Caco-2 (cell line): ENCODE measurements at places on chromosomes 1 and 21.

- DNase-seq: no peak
Observed at GRCh38 chr21:36576441-36576840, 96.5 kb upstream of the CLDN14 start.

- peak; percentile 71 for DNase-seq
Observed at GRCh38 chr1:39919545-39919944, 17.8 kb upstream of the MYCL start.

DNA sequence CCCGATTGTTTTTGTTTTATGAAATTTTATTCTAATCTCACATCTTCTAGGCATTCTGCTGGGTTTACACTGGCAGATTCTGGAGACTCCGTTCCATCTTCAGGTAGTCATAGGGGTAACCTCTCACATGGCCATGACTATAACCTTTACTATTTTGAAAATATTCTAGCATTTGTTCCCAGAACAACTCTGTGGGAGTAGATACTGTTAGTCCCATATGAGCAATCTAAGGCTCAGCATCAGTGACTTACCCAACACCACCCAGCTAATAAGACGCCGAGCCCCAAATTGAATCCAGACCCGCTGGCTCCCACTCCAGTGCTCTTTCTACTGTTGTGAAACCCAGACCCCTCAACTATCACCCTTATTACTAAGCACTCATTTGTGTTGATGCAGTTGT lies 9.8 kb downstream of the ADAMTS4 start:
- DNase-seq: no peak

DNA sequence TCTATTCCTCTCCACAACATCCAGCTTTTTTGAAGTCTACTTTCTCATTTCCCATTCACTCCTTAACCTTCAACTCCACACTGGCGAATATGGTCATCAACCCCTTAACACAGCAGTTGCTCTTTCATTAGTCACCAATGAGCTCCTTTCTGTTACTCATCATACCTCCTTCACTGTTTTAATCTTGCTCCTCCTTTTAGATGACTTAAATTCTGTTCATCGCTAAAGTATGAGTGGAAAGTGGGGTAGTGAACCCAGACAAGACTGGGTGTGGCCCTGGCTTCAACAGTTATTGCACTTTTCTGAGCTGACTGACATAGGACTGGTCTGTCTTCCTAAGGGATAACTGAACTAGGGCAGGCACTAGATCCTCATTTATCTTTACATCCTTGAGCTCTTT lies 51.3 kb downstream of the AKT3 start:
- no peak for DNase-seq

DNA sequence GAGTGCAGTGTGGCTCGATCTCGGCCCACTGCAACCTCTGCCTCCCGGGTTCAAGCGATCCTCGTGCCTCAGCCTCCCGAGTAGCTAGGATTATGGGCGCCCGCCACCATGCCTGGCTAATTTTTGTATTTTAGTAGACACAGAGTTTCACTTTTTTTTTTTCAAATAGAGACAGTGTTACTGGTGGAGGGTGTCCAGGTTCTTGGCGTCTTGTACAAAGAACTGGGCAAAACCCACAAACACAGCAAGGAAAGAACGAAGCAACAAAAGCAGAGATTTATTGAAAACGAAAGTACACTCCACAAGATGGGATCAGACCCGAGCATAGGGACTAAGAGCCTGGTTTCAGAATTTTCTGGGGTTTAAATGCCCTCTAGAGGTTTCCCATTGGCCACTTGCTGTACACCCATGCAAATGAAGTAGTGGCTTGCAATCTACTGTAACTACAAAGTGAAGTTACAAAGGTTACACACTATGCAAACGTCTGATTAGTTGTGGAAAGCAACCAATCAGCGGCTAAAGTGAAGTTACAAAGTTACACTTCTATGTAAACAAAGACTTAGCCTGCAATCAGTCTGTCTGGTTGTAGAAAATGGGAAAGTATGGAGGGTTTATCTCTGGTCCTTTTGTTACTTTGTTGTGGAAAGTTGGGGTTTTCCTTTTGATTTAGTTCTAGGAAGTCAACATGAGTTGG lies 199.1 kb downstream of the DYRK1A start:
- peak; percentile 81 for DNase-seq

- DNase-seq: no peak
Observed at GRCh38 chr1:110488867-110489266, 30.1 kb downstream of the KCNA10 start.

DNA sequence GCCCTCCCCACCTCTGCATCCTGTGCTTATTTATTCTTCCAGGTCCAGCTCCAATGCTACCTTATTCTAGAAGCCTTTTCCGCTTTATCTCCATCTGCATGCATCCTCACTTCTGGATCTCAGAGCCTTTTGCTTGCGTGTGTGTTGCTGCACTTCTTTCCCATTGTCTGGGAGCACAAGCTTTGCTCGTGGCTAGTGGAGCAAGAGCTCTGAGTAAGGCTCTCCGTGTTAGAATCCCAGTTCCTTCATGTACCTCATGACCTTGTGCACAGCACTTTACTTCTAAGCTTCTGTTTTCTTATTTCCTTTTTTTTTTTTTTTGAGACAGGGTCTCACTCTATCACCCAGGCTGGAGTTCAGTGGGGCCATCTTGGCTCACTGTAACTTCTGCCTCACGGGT lies 140.0 kb upstream of the POU3F1 start:
- no peak for DNase-seq

- DNase-seq: peak; percentile 2
Observed at GRCh38 chr1:63087966-63088365, 234.4 kb upstream of the FOXD3 start.

GRCh38 chr1:117166076-117166475 lies 44.5 kb upstream of the TRIM45 start:
- no peak for DNase-seq

DNA sequence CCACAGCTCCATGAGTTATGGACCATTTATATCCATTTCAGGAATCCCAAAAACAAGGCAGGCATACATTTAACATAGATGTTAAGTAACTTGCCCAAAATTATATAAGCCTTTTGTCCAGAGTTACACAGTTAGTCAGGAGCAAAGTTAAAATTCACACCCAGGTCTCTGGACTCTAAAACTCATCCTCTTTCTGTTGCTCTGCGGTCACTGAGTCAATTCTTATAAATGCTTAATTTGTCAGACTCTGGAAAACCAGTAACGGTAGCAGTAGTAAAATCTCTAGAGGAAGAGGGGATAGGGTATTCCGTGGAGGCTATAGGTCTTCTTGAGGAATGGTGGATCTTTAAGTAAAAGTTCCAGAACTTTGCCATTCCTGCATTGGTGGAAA lies 223.6 kb upstream of the JUN start:
- no peak for DNase-seq

DNA sequence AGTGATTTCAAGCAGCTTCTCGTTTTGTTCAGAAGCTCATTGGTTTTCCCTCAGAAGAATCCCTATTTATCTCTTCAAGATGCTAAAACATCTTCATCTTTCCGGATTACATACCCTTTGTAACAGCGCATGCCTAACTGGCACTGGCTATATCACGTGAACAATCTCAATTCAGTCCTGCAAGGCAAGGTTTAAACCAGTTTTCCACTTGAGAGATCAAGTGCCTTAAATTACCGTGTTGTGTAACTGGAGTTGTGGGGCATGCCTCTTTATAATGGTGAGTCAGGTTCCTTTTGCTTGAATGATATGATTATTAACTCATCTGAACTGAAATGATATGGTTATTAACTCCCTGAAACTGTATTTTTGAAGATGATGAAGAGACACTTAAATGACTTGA lies 11.0 kb upstream of the ZFP69B start:
- no peak for DNase-seq

DNA sequence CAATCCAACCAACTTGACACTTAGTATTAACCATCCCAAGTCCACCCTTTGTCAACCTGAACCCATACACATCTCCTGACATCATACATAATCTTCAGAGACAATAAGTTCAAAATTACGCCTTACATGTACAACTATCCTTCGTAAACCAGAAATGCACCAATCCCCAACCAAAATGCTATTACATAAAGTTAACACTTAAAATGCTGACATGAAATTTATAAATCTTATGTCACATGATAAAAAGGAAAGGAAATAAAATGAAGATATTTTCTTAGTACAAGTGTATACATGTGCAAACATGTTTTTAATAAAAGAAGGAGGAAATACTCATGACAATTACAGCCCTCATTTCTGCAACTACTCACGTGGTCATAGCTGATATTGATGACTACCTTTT lies 95.0 kb downstream of the FCRL5 start:
- no peak for DNase-seq

DNA sequence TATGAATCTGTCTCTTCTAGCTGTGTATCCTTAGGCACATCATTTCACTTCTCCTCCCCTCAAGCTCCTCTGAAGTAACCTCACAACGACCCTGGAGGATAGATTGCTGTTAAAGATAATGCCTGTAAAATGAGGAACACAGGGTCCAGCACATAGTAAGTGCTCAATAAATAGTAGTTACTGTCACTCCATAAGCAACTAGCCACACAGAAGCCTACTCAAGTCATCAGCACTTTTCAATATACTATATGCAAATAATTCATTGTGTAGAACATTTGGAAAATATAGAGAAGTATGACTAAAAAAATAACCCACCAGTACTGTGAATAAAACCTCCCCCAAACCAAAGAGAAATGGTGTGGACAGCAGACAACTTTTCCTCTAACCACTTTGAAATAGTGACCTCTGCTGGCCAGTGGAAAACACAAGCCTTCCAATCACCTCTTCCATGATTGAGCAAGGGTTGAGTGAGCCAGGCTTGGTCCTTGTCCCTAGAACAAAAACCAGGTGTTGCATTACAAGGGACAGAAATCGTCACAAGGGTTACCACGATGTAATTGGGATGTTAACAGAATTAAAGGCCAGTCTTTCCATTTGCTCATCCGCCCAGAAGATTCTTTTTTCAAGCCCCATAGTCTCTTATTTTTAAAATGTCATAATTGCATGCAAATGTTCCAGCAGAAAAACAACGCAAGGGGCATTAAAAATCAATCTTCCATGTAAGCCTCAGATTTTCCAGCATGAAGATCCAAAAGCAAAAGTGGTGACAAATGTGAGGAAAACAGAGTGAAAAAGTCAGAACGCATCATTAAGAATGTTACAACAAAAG lies 15.7 kb upstream of the GLIS1 start:
- peak; percentile 37 for DNase-seq

- no peak for DNase-seq
Observed at GRCh38 chr1:22855668-22856606, 116.7 kb downstream of the LACTBL1 start.

- no peak for DNase-seq
Observed at GRCh38 chr1:8527941-8528340, 210.0 kb downstream of the SLC45A1 start.

- peak; percentile 45 for DNase-seq
Observed at GRCh38 chr1:26156285-26157038, 2.4 kb upstream of the FAM110D start.

GRCh38 chr21:44293551-44294231 lies 6.2 kb upstream of the PFKL start:
- DNase-seq: no peak

GRCh38 chr1:115218034-115218405 lies 120.0 kb downstream of the NGF start:
- DNase-seq: no peak

DNA sequence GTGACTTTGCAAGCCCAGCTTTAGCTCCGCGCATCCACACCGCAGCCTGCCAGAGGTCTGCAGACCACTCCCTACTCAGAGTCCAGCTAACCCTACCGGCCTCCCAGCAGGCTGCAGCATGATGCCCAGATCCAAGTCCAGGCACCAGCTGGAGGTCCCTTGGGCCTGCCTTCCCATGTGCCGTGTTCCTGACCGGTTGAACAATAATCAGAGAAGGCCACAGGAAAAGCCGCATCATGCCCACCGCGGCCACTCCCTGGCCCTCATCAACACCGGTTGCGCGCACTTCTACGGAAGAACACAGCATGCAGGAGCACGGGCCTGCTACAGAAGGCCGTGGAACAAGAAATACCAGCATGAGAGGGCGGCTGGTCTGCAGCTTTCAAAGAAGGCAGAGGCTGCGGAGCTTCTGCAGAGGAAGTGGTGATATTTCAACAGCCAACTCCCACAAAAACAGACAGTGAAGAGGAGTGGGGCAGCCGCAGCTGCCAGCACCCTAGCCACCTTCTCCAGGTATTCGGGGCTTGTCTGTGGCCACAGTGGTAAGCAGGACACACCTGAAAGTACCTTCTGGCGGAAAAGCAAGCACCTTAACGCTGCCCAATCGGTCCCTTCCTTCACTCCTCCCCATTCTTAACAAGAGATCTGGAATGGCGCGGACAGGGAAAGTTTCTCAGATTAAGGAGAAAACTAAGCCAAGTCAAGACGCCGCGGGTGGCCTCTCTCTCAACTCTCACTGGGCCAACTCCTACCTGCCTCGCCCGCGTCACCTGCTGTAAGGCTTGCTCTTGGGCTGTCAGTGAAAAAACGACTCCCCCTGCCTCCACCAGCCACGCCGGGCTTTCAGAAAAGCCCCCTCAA lies 1.5 kb downstream of the PGBD5 start:
- no peak for DNase-seq

DNA sequence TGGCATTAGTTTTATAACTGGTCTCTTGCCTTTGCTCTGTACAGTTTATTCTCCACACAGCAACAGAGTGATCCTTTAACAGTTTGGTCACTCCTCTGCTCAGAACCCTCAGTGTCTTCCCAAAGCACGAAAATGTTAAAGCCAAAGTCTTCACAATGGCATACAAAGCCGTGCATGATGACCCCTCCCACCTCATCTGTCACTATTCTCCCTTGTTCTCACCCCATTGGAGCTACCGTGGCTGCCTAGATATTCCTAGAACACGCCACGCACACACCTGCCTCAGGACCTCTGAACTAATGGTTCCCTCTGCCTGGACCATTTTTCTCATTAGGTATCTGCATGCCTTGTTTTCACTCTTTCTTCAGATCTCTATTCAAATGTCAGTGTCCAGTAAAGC lies 8.6 kb upstream of the SEMA4A start:
- DNase-seq: no peak

GRCh38 chr1:234775477-234776246 lies 165.7 kb upstream of the IRF2BP2 start:
- no peak for DNase-seq

- peak; percentile 30 for DNase-seq
Observed at GRCh38 chr1:167601442-167602383, 28.3 kb upstream of the RCSD1 start.

DNA sequence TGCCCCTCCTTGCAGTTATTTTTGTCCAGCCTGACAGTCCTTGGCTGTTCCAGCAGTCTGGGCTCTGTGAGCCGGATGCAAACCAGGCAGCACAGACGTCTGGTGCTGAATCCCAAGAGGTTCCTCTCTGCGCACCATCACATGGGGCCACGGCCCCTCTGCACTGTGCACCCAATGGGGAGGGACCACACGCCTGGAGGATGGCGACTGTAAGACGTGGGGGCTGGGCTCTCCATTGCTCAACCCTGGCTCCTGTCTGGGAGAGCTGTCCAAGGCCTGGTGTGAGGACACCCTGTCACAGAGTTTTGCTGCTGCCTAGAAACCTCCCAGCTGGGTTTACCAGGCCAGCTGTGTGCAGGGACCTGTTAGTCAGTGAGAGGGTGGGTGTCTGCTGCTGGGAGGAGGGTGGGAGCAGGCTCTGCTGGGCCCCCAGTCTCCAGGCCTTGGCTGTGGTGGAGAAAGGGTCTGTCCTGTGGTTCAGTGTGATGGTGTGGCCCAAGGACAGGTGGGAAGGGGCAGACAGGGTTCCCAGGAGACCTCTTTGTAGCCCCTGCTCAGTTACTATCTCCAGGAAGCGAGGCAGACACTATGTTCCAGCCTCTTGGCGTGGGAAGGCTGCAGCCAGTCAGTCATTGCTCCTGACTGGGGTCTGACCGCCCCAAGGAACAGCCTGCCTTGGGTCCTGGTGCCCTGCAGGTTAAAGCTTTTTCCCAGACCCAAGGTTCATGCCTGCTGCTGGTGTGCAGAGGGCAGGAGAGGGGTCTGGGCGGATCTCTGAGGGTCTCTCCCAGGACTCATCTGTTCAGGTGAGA lies 13.8 kb downstream of the HEYL start:
- no peak for DNase-seq
